ENCODE measurements at places on chromosomes 16 and 17.

GRCh38 chr16:85376292-85377095 lies 236.6 kb upstream of the GSE1 start:
- no peak for DNase-seq

DNA sequence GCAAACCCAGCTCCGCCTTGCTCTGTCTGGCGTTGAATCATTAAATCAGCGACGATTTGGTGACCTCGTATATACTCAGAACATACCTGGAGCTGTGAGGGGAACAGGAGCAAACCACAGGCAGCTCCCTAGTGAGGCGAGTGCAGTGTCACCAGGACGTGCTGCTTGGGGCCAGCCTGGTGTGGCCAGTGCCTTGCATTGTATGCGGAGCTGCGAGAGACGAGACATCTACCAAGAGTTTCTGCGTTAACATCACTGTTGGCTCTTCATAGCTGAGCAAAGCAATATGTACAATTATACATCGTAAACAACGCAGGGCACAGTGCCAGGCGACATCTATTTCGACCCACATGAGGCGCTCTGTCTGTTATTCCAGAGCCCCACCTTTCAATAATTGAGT lies 27.9 kb downstream of the MINK1 start:
- no peak for DNase-seq

- no peak for DNase-seq
These were observed 25.6 kb downstream of the GOSR2 start for GRCh38 chr17:46948544-46948943.

- peak; percentile 44 for DNase-seq
These were observed 3.0 kb upstream of the CHD3 start for GRCh38 chr17:7885367-7886226.

Data from NCI-H510A treated with DMSO at 0.1 percent for 48 hours (cell line).